ENCODE measurements at places on chromosomes 5 and 9.

- no peak for DNase-seq
These were observed 12.3 kb upstream of the FCHSD1 start for GRCh38 chr5:141663506-141663905.

GRCh38 chr5:127899214-127899610 is 184.4 kb upstream of the SLC12A2 start:
- no peak for DNase-seq

- DNase-seq = no peak
These were observed 782.8 kb upstream of the ACO1 start for GRCh38 chr9:31601666-31602065.

- no peak for DNase-seq
These were observed 1.6 kb upstream of the HAPLN1 start for GRCh38 chr5:83721953-83722901.

GRCh38 chr9:37916471-37917312 is 12.8 kb upstream of the SLC25A51 start:
- DNase-seq = no peak

DNA sequence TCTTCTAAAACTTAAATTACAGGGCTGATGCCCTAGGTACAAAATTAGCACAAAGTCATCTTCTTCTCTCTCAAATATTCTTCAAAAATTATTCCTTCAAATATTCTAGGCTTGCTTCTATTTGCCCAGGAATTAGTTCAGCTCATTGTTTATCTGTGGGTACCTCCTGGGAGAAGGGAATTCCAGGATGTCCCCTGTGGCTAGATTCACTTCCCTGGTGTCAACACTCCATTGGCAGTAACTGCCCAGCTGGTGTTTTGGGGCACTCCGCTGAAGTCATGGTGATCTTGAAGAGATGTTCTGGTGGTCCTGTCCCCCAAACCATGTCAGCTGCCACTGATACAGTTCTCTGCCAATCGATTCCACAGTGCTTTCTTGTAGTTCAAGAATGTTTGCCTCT is 26.2 kb upstream of the TGFBR1 start:
- DNase-seq = no peak

- DNase-seq = no peak
These were observed 251.4 kb upstream of the TRIM32 start for GRCh38 chr9:116435706-116436105.

DNA sequence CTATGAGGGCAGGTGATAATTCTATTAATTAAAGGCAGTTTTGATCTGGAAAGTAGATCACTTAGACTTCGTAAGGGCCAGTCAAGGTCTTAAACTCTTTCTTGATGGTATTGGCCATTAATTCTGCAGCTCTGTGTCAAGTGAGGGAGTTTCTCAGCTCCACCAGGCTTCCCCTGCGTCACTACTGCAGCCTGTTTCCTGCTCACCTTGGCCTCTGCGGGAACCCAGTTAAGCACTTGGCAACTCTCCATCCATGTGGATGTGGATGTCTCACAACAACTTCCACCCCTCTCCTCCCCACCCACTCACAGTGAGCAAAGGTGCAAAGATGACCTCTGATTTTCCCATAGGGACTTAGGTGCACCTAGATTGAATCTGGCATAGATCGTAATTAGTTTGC is 191.6 kb downstream of the PLK2 start:
- no peak for DNase-seq

- DNase-seq = no peak
These were observed 2.4 kb downstream of the HMCN2 start for GRCh38 chr9:130267930-130268329.

DNA sequence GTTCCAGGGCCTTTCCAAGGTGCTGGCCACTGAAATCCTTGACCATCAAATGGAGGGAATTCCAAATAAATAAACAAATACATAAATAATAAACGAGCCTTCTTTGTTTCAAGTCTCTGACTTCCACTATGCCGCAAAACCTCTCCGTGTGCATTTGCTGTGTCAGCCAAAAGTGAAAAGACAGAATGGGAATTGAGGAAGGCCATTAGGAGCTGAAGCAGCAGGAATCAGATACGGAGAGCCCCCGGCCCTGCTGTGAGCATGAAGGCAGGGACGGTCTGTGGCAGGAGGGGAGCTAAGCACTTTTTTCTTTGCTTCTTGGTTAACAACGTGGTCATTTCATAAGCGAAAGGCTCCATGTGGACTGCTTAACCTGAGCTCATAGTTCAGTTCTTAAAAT is 26.1 kb downstream of the PLPPR1 start:
- DNase-seq = no peak

Data from activated CD4-positive, alpha-beta T cell treated with anti-CD3 and anti-CD28 coated beads, Interleukin-2, amount 50 U/mL, for 24 hours (primary cell).